ENCODE measurements at places on chromosomes 3 and 15.
A peak's percentile ranks its signal among the peaks of the same experiment; 100 is the strongest.

DNA sequence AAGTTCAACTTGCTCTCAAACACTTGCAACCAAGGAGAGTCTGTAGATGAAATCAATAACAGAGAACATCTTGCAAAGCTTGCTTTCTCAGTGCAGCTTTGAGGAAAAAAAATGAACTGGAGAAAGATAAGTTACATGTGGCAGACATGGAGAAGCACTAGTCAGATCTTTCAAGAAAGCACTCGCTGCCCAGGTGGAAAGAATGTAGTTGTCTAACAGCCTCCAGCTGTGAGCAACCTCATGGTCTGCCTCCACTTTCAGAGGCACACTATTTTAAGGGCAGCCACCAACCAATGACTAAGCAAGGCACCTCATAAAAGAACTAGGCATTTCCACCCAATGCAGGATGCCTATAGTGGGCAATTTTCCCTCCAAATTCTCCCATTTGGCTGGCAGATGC lies 125.4 kb upstream of the CPNE4 start:
- DNase-seq = no peak

DNA sequence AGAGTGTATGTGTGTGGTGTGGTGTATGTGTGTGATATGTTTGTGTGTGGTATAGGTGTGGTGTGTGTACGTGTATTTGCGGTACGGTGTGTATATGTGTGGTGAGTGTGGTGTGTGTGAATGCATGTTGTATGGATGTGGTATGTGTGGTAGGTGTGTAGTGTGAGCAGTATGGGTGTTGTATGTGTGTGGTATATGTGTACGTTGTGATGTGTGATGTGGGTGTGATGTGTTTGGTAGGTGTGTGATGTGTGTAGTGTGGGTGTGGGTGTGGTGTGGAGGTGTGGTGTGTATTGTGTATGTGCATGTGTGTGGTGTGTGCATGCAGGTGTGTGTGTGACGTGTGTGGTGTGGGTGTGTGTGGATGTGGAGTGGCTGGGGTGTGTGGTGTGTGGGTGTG lies 58.7 kb downstream of the EFCAB12 start:
- no peak for DNase-seq

- DNase-seq = no peak
Measured at GRCh38 chr3:65436580-65436979, 602.1 kb downstream of the MAGI1 start.

DNA sequence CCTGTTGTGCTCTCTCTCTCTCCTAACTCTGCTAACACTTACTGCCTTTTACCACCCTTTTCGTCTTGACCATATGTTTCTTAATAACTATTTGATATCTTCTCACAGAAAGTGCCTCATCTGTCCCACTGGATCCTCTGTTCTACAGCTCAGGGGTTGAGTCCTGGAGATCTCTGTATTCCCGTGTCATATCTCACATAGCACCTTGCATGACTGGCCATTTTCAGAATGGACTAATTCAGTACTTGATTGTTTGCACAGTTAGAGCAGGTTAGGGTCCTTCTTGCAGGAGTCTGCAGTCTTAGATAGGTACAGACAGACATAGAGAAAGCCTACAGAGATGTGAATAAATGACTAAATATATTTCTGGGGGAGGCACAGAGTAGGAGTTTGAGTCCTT lies 20.9 kb downstream of the HACD3 start:
- no peak for DNase-seq

- no peak for DNase-seq
Measured at GRCh38 chr3:14630404-14631100, 21.0 kb upstream of the CCDC174 start.

- DNase-seq = no peak
Measured at GRCh38 chr3:184993394-184993793, 159.5 kb downstream of the C3orf70 start.

- no peak for DNase-seq
Measured at GRCh38 chr3:103968131-103968530, 1398.6 kb upstream of the ALCAM start.

- no peak for DNase-seq
Measured at GRCh38 chr3:197183582-197183981, 114.8 kb downstream of the DLG1 start.

- DNase-seq = peak; percentile 10
Measured at GRCh38 chr15:70023769-70024491, 73.8 kb downstream of the TLE3 start.

DNA sequence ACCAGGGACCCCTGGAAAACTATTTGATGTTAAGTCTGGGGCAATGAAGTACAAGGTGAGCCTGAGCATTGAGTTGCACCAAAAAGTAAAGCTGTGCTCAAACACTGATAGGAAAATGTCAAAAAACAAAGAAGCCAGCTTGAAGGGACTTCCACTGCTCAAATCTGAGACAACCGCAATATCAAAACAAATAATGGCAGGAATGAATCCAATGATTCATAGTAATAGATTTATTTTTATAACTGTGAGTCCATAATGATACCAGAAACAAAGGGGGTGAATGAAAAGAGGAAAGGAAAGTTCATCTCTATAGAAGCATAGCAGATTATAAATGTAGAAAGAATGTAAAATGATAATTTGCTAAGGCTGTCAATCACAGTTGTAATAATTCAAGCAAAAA lies 237.3 kb upstream of the ZBTB20 start:
- DNase-seq = no peak

DNA sequence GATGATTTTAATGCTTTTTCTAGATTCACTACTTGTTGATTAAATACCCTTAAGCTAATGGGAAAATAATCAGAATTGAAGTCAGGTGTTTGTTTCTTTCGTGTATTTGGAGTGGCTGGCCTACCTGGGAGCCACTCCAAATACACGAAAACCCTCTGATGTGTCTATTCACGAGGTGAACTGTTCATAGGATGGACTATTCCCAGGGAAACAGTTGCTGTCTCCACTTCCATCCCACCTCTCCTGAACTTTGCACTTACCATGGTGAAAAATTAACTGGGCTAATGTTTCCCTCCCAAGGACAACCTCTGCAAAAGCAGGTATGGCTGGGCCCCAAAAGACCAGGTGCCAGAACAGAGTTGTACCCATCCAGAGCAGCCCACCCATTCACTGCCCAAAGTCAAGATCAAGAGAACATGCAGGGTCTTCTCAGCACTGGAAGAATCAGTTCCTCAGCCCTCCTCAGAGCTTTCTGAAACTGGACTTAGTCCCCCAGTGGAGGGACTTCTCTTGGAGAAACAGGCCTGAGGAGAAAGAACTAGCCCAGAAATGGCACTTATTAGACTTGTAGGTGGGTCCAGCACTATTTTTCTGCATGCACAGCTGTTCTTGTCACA lies 2.9 kb upstream of the SMAD3 start:
- no peak for DNase-seq
